Stimulated activated CD4-positive, alpha-beta T cell treated with anti-CD3 and anti-CD28 coated beads, Interleukin-1b, Interleukin-23, amount 100 ng/mL, for 1 hour (primary cell): ENCODE measurements at places on chromosomes 2 and 18.

GRCh38 chr18:28248653-28249052, 71.7 kb upstream of the CDH2 start:
- DNase-seq: no peak

- no peak for DNase-seq
Observed at GRCh38 chr2:19865151-19865550, 36.6 kb downstream of the TTC32 start.

- no peak for DNase-seq
Observed at GRCh38 chr2:94879982-94880377, 8.8 kb downstream of the TEKT4 start.

GRCh38 chr2:13524492-13524891, 807.8 kb downstream of the TRIB2 start:
- no peak for DNase-seq

GRCh38 chr18:8747440-8747937, 42.1 kb downstream of the MTCL1 start:
- no peak for DNase-seq

DNA sequence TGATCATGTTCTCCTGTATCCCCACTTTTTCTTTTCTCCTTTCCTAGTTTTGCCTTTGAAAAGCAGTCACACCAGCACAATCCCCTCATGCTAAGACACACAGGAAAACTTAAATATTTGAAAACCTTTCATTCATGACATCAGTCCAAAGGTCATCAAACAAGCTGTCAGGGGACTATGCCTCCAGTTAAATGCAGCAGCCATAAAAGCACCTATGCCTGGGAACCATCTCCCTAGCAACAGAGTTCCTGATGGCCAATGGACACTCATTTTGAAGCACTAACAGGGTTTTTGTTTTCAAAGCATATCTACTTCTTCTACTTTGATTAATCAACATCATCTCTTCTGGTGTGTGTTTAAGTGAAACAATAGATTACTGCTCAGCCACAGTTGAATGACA, 286.4 kb upstream of the PARD3B start:
- no peak for DNase-seq
